ENCODE measurements at places on chromosomes 11 and 22. TPM values are rescaled to one million over a fixed set of nuclear protein-coding genes. Genes with fewer than 3 reads are reported as not detected.
A peak's percentile ranks its signal among the peaks of the same experiment; 100 is the strongest.

- H3K27me3 ChIP-seq = no peaks in the 10 kb centered on the region
- H3K4me3 ChIP-seq = no peak overlapping the region
- H3K36me3 ChIP-seq = no peaks in the 10 kb centered on the region
- H3K4me1 ChIP-seq = peaks cover 31% of the 10 kb centered on the region
- H3K27ac ChIP-seq = peak overlapping the region; percentile 5
- peak; percentile 99 for DNase-seq
Observed at GRCh38 chr22:18057568-18058209, 20.1 kb upstream of the PEX26 start.

- no peak for DNase-seq
- H3K4me1 ChIP-seq = no peaks in the 10 kb centered on the region
- no peaks in the 10 kb centered on the region for H3K36me3 ChIP-seq
- no peak overlapping the region for H3K27ac ChIP-seq
- H3K4me3 ChIP-seq = no peak overlapping the region
- no peaks in the 10 kb centered on the region for H3K27me3 ChIP-seq
Observed at GRCh38 chr11:85483861-85484260, 143.3 kb downstream of the DLG2 start.

DNA sequence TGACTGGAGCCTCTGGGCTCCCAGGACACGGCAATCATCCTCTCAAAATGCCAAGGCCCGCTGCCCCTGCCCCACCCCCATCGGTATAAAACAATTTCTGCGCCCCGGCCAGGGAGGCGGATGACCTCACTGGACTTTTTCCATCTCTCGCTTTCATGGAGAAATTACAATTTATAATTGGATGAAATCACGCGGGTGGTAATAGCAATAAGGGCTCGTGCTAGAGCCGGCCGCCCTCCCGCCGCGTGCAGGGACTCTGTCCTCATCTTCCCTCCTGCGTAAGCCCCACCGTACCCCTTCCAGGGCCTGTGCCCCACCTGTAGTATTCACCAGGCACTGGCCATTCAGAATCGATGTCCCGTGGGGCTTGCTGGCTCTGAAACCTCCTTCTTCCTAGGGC, 64.5 kb downstream of the MACROD1 start:
- no peaks in the 10 kb centered on the region for H3K4me1 ChIP-seq
- no peak overlapping the region for H3K27ac ChIP-seq
- no peaks in the 10 kb centered on the region for H3K27me3 ChIP-seq
- H3K36me3 ChIP-seq = no peaks in the 10 kb centered on the region

Gene ST14
- 24.8 TPM for total RNA-seq

DNA sequence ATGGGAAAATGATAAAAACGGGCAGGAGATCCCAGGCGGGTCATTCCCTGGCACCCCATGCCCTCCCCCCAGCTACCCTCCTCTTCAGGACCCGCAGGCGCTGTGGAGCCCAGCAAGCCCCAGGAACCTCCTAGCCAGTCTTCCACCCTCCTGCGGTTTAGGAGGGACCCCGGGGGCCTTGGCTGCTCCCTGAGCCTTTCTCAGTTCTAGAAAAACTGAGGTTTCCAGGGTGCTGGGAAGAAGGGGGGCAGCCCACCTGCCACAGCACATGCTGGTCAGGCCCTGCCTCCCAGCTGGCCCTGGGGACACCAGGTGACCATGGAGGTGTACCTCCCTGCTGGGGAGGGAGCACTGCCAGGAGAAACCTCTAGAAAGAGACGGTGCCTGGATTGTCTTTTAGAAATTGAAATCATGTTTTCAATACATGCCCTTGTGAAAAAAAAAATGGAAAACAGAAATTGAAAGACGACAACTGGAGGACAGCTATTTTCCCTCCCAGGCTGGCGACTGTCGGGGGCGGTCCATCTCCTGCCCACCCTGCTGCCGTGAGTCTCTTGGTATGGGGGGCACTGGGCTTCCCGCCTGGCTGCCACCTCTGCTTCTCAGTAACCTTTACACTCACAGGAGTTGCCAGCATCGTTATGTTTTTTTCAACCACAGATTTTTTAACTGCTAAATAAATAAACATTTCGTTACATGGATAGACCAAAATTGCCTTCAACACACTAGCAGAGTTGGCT, 398.5 kb downstream of the TBC1D22A start:
- H3K36me3 ChIP-seq = peaks cover 6% of the 10 kb centered on the region
- H3K27me3 ChIP-seq = no peaks in the 10 kb centered on the region
- H3K4me3 ChIP-seq = no peak overlapping the region
- no peak overlapping the region for H3K27ac ChIP-seq
